Renal cortex interstitium (tissue), 15 donors: ENCODE measurements at places on chromosomes 13 and 19. TPM values are rescaled to one million over a fixed set of nuclear protein-coding genes. Genes with fewer than 3 reads are reported as not detected.

DNA sequence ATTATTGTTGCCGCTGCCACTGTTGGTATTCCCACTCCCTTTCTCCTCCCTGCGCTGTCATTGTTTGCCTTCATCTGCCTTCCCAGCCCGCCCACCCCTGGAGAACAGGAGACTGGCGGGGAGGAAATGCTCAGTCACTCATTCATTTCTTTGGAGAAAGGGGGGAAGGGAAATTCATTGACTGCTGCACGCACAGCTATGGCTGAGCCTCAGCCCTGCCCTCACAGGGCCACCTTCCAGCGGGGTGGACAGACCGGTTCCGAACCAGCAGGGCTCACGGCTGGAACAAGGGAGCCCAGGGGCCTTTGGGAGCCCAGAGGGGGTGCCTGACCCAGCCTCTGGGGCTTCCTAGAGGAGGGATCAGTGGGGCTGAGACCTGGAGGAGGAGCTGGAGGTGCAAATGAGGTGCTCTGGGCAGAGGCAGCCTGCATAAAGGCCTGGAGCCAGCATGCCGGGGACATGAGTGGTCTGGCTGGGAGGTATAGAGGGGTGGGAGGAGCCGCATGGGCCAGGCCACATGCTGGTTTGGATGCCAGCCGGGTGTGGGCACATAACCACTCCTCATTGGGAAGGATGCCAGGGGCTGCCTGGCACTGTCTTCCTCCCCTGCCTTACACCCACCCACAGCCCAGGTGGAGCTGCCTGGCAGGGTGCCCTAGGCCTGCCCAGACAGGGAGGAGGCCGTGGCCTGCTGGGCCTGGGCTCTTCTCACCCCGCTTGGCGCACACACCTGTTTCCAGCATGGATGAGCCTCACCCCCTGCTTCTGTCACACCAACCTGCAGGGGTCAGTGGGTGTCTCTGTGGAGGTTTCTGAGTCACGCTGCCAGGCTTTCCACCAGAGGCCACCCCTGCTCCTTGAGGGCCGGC is 26.8 kb downstream of the PPP5C start:
- DNase-seq, result no peak

- DNase-seq, result no peak
These were observed 148.8 kb downstream of the TNFRSF19 start for GRCh38 chr13:23718996-23719395.

DNA sequence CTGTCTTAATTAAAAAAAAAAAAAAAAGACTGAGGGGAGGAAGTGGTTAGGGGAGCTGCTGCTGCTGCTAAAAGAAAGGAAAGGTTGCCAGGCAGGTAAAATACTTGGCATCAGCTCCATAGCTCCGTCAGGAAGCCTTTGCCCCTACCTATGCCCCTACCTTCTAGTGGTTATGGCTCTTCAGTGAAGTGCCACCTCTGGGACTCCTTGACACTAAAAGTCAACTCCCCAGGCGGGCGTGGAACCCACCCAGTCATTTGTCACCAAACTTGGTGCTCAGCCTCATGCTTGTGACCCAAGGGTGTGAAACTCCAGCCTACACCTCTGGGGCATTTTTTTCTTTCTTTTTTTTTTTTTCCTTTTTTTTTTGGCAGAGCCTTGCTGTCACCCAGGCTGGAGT is 4.9 kb upstream of the NECTIN2 start:
- no peak for DNase-seq

GRCh38 chr13:65532231-65532630 is 1697.9 kb downstream of the PCDH9 start:
- no peak for DNase-seq

DNA sequence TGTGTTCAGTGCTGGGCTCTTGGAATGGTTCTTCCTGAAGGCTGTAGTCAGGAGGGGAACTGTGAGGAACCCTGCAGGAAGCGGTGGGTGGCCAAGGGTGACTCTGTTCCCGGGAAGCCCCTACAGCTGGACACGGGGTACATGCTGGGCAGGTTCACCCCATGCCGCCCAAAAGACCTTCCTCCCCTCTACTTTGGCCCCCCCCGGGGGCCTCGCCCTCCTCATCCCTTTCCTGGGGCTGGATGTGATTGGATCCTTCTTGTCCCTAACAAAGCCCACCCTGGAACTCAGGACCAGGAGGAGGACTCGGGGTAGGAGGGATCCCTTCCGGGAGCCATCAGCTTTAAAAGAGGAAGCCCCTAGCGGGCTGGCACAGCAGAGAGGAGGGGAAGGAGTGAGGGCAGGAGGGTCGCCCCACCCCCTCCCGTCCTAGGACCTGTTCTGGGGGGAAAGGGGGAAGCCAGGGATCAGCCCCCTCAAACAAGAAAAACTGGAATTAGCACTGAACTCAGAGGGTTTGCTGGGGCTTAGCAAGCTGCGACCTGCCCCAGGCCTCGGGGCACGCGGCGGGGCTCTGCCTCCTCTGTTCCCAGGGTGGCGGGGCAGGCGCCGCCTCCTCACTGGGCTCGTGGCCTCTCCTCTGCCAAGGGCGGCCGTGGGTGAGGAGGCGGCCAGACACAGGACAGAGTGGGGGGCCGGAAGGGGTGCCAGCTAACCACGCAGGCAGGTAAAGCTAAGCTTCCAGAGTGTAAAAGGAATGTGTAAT is 4.0 kb downstream of the CEBPA start:
- DNase-seq, result no peak

DNA sequence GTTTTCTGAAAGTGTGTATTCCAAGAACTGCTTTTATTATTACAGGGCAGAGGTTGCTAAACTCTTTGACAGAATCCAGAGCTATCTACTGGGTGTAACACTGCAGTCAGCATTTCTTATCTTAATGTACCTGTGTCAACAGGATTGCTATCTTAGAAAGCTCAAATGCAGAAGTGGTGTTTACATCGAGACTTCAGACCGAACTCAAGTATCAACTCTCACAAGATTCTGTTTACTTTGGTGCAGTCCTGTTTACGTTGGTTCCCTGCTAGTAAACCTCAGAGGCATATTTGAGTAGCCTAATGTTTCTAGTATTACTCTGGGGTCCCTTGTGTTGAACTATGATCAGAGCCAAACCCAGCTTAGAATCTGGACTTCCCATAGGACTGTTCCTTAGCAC is 20.5 kb downstream of the SLC15A1 start:
- no peak for DNase-seq

The IL4I1 gene
- 3.9 TPM for polyA plus RNA-seq

The CEACAM19 gene
- 24.0 TPM for polyA plus RNA-seq

The SLC25A41 gene
- 2.0 TPM for polyA plus RNA-seq

The HIPK4 gene
- 0.17 TPM for polyA plus RNA-seq

The CD209 gene
- polyA plus RNA-seq, result 1.4 TPM
